Cardiac muscle cell (in vitro differentiated cells and primary cell): ENCODE measurements at places on chromosomes 2 and 18. TPM values are rescaled to one million over a fixed set of nuclear protein-coding genes. Genes with fewer than 3 reads are reported as not detected.

BOD1L2 gene
- total RNA-seq = not detected in 2 replicates

CHRNA1 gene
- total RNA-seq = 0.07 and 1.1 TPM in 2 replicates

C2orf66 gene
- total RNA-seq = 0.27 TPM in 1 of 2 replicates, not detected in the other

ZC3H6 gene
- total RNA-seq = 4.5 and 10.7 TPM in 2 replicates

STAT4 gene
- total RNA-seq = 0.32 and 0.45 TPM in 2 replicates

SERPINB10 gene
- total RNA-seq = not detected in 2 replicates

GPR75 gene
- 0.99 and 1.2 TPM in 2 replicates for total RNA-seq

SIX2 gene
- 0.63 and 0.89 TPM in 2 replicates for total RNA-seq

VWA3B gene
- 0.09 and 0.67 TPM in 2 replicates for total RNA-seq

CLEC4F gene
- total RNA-seq = not detected in 2 replicates

ATRAID gene
- total RNA-seq = 177 and 183 TPM in 2 replicates

CNTNAP5 gene
- 0.03 TPM in 1 of 2 replicates, not detected in the other for total RNA-seq

OTOF gene
- 0.04 TPM in 1 of 2 replicates, not detected in the other for total RNA-seq

ALLC gene
- not detected in 2 replicates for total RNA-seq

POMC gene
- 2.8 and 3.9 TPM in 2 replicates for total RNA-seq

AGPS gene
- 86.3 and 116 TPM in 2 replicates for total RNA-seq

ATP6V1C2 gene
- 0.06 TPM in 1 of 2 replicates, not detected in the other for total RNA-seq

SP110 gene
- 0.35 and 2.4 TPM in 2 replicates for total RNA-seq

IRS1 gene
- total RNA-seq = 18.5 and 40.4 TPM in 2 replicates

CDK5R2 gene
- 0.06 TPM in 1 of 2 replicates, not detected in the other for total RNA-seq

DNPEP gene
- total RNA-seq = 67.2 and 70.4 TPM in 2 replicates

MOGAT1 gene
- not detected in 2 replicates for total RNA-seq

THSD7B gene
- not detected in 2 replicates for total RNA-seq

DSG1 gene
- total RNA-seq = not detected in 2 replicates

TRAF3IP1 gene
- total RNA-seq = 8.3 and 13.9 TPM in 2 replicates

KATNAL2 gene
- total RNA-seq = 4.8 and 19.6 TPM in 2 replicates

TUBA4A gene
- 1.6 and 2.6 TPM in 2 replicates for total RNA-seq

FAP gene
- not detected in 2 replicates for total RNA-seq

MRPL33 gene
- 46.6 and 78.6 TPM in 2 replicates for total RNA-seq

DYSF gene
- 44.4 and 57.4 TPM in 2 replicates for total RNA-seq

GPR39 gene
- total RNA-seq = 7.3 and 10.9 TPM in 2 replicates

SLC14A1 gene
- not detected in 2 replicates for total RNA-seq

ACVR1C gene
- total RNA-seq = 0.04 and 0.09 TPM in 2 replicates

CLK1 gene
- total RNA-seq = 76.3 and 108 TPM in 2 replicates

ASB18 gene
- total RNA-seq = 0.07 TPM in 1 of 2 replicates, not detected in the other

TUBA3E gene
- total RNA-seq = not detected in 2 replicates

POTEE gene
- 4.8 and 12.2 TPM in 2 replicates for total RNA-seq

GCG gene
- total RNA-seq = not detected in 2 replicates

ADCY3 gene
- 9.2 and 9.9 TPM in 2 replicates for total RNA-seq

LYPD6B gene
- 1.6 and 3.9 TPM in 2 replicates for total RNA-seq
